ENCODE measurements at places on chromosomes 5 and 9.

- DNase-seq, result no peak
These were observed 45.6 kb downstream of the CNTRL start for GRCh38 chr9:121120386-121120785.

- no peak for DNase-seq
These were observed 173.8 kb downstream of the MAST4 start for GRCh38 chr5:66769839-66770617.

- no peak for DNase-seq
These were observed 623 bp downstream of the FLT4 start for GRCh38 chr5:180648658-180649296.

GRCh38 chr5:97623441-97623840 is 440.4 kb upstream of the RIOK2 start:
- no peak for DNase-seq
